ENCODE measurements at places on chromosomes 11 and 22.

DNA sequence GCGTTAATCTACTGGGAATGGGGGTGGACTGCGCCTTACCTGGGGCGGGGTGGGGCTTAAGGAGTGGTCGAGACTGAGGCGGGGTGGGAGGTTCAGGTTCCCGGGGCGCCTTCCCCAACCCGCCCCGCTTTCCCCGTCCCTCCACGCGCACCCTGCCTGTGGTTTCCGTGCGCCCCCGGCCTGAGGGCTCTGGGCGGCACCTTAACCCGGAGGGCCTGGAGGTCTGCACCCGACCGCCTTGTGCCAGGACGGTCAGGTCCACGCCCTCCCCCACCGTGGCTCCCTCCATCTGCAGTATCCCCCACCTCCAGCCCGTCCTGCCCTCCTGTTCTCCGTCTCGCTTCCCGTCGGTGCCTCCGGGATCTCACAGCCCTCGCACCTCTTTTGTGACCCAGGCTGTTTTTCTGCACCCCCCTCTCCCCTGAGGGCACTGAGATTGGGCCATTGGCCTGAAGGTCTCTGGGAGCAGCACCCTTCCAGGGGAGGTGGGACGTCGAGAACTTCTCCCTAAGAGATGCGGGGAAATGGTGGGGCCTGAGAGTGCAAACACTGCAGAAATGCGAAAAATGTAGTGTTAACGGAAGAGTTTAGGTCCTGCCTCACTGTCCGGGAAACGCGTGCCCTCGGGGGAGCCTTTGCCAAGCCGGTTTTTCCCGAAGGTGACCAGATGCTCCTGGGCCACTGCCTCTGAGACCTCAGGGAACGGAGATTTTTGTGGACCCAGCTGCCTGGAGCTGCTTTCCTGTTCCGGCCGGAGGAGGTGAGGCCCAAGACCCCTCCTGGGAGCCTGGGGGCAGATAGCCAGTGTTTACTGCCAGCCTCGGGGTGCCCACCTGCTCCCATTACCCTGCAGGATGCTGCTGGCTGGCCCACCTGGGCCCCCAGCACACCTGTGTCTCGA is 1.2 kb upstream of the ASCL2 start:
- H3K27me3 ChIP-seq, result peaks cover 82% of the 10 kb centered on the region
- no peak overlapping the region for H3K4me3 ChIP-seq
- peaks cover 7% of the 10 kb centered on the region for H3K36me3 ChIP-seq
- no peak overlapping the region for H3K27ac ChIP-seq
- H3K4me1 ChIP-seq, result peaks cover 11% of the 10 kb centered on the region

DNA sequence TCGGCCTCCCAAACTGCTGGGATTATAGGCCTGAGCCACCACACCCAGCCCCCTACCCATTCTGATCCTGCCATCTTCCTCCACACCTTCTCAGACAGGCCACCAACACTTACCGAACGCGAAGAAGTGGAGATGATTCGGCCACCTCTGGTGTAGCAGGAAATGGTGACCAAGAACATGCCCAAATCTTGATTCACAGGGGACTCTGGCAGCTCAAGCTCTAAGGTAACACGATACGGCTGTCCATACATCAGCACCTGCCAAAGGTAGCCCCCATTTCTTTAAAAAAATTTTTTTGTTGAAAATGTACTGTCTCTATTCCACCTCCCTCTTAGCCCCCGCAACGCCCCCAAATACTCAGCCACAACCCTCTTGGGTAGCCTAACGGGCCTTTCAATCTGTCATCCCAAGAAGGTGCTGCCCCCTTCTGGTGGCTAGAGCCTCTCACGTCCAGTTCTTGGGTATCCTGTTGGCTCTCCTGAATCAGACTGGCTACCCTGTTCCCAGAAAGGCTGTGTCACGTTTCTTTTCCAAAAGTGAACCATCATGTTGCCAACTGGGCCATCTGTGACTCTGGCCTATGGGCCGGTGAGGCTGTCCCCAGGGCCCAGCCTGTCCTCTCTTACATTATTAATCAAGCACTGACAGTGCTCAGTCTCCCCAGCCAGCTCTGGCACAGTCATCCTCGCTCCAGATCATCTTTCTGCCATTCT is 5.3 kb upstream of the LRRN4CL start:
- no peak overlapping the region for H3K4me3 ChIP-seq
- peak; percentile 84 for DNase-seq
- peaks cover 13% of the 10 kb centered on the region for H3K4me1 ChIP-seq
- no peaks in the 10 kb centered on the region for H3K27me3 ChIP-seq
- H3K27ac ChIP-seq, result no peak overlapping the region

- H3K27ac ChIP-seq, result no peak overlapping the region
- H3K27me3 ChIP-seq, result no peaks in the 10 kb centered on the region
- H3K36me3 ChIP-seq, result no peaks in the 10 kb centered on the region
These were observed 4749.6 kb upstream of the OR11H1 start for GRCh38 chr22:10778296-10778814.

DNA sequence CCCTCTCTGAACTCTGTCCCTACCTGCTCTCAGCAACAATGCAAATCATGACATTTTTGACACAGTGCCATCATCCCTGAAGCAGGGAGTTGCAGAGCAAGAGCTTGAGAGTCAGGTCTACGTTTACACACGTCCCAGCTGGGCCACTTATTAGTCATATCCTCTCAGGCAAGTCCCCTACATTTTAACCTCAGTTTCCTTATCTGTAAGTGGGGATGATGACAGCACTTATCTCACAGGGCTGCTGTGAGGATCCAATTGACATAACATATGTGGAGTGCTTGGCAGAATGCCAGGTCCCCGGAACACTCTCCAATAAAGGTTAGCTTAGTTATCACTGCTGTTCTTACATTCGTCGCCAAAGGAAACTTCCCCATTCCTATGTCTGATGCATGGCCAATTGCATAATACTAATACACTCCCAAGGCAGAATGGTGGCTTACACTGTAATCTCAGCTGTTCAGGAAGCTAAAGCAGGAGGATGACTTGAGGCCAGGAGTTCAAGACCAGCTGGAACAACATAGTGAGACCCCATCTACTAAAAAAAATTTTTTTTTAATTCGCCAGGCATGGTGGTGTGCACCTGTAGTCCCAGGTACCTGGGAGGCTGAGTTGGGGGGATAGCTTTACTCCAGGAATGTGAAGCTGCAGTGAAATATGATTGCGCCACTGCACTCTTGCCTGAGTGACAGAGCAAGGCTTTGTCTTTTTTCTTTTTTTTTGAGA is 16.6 kb downstream of the ASCC2 start:
- no peaks in the 10 kb centered on the region for H3K4me1 ChIP-seq
- H3K27ac ChIP-seq, result no peak overlapping the region
- no peak overlapping the region for H3K4me3 ChIP-seq
- DNase-seq, result peak; percentile 97

DNA sequence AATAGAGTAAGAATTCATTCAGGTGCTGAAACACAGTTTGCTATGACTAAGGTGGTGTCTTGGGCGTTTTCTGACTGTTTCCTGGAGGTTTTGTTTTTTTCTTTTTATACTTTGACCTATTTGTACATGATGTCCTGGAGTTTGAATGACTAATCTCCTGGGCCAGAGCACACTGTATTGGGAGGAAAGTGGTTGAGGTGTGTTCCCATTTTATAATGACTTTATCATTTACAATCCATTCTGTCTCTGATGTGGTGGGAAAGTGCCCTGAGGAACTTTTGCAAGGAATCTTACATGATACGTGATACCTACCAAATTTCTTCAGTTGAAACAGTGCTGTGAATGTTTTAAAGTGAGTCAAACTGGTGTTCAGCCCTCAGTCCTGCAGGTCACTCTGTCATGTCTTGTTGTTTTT is 80.8 kb downstream of the TNRC6B start:
- no peaks in the 10 kb centered on the region for H3K27me3 ChIP-seq
- DNase-seq, result peak; percentile 50
- peaks cover 38% of the 10 kb centered on the region for H3K36me3 ChIP-seq
- H3K27ac ChIP-seq, result no peak overlapping the region

- DNase-seq, result no peak
- H3K27me3 ChIP-seq, result peaks cover 2% of the 10 kb centered on the region
- no peaks in the 10 kb centered on the region for H3K36me3 ChIP-seq
- no peak overlapping the region for H3K27ac ChIP-seq
- H3K4me1 ChIP-seq, result peaks cover 59% of the 10 kb centered on the region
- H3K4me3 ChIP-seq, result no peak overlapping the region
These were observed 30.9 kb upstream of the GRAMD4 start for GRCh38 chr22:46589141-46589748.

DNA sequence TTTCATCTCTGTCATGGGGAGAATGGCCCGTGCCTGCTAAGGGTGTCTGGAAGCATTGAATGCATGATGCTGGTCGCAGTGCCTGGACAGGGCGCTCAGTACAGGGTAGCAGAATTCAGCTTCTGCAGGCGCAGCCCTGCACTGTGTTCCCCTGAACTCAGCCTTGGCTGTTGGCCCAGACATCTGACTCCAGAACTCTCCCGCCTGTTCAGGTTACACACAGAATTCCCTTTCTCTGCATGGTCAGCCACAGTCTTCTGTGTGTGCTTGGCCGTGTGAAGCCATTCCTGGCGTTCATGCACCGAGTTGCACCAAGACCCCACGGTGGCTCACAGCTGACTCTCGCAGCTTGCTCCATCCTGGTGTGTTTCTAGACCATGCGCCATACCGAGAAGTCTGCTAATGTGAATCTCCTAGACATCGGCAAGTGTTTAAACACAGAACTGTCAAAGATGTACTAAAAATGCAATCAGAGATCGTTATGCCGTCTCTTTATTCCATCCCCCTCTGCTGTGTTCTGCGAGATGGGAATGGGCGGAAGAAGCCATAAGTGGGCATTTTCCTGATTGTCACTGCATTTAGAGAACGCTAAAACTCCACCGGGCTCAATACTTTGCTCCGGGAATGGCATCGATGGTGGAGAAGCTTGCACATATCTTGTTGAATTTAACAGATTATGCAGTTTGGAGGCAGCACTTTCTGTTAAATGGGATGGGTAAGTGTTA is 55.6 kb downstream of the MPPED1 start:
- H3K4me1 ChIP-seq, result no peaks in the 10 kb centered on the region
- no peak for DNase-seq
- H3K27me3 ChIP-seq, result peaks cover 30% of the 10 kb centered on the region

DNA sequence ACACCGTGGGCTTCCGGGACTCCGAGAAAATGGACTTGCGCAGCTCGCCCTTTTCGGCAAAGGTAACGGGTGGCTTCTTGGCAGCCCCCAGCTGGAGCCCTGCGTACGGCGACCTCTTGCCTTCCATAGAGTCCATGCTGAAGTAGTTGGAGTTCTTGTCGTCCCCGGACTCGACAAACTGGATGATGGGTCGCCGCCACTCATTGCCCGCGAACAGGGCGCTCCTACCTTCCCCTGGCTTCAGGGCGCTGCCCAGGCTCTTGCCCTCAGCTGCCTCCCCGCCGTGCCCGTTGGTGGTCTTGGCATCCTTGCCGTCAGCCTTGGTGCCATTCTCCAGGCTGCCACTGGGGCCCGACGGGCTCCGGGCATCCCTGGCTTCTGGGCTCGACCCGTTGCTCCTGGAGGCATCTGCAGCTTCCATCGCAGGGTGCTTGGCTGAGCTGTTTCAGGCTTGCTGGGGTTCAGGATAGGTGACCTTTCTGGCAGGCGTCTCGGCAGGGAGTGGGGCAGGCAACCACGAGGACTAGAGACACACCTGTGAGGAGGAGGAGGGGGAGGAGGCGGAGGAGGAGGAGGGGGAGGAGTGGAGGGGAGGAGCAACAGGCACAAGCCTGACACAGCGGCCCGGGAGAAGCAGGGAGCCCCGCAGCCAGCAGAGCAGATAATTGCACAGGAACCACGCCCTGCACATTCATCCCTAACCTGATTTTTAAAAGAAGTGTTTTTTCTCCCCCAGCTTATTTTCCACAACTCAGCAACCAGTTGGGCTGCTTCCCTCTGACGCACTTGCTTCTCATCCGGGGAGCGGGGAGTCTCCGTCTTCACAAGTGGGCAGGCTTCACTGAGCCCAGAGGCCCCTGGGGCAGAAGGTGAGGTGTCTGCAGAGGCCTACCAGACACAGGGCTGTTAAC is at the start of gene TRIM29:
TRIM29 (minus strand) TSS at position 503 of the 911 bp plus-strand sequence; CDS start at position 421, 82 bp downstream.
- H3K4me1 ChIP-seq, result no peaks in the 10 kb centered on the region
- no peaks in the 10 kb centered on the region for H3K36me3 ChIP-seq
- no peak for DNase-seq
- H3K27me3 ChIP-seq, result peaks cover 33% of the 10 kb centered on the region
- no peak within 1 kb of the TSS for H3K4me3 ChIP-seq

DNA sequence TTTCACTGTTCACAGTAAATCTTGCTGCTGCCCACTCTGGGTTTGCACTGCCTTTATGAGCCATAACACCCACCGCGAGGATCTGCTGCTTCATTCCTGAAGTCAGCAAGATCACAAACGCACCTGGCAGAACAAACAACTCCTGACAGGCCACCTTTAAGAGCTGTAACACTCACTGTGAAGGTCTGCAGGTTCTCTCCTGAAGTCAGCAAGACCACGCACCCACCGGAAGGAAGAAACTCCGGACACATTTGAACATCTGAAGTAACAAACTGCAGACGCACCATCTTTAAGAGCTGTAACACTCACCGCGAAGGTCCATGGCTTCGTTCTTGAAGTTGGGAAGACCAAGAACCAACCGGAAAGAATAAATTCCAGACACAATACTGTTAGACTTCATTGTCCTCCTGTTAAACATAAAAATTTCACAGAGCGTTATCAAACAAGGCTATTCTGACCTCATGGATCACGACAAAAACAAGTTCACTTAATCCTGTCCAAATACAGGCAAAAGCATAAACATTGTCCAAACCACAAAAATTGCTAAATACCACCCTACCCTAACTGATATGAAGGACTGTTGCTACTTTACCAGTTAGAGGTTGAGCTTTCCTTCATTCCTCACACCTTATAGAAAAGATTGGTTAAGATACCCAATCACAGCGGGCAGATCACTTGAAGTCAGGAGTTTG is 3.0 kb upstream of the CCDC117 start:
- no peak overlapping the region for H3K27ac ChIP-seq
- no peak for DNase-seq
- peaks cover 3% of the 10 kb centered on the region for H3K4me1 ChIP-seq
- no peaks in the 10 kb centered on the region for H3K27me3 ChIP-seq
- H3K4me3 ChIP-seq, result no peak overlapping the region
- no peaks in the 10 kb centered on the region for H3K36me3 ChIP-seq

GRCh38 chr11:65493367-65494176 is 5.3 kb upstream of the MALAT1 start:
- H3K36me3 ChIP-seq, result no peaks in the 10 kb centered on the region
- no peaks in the 10 kb centered on the region for H3K27me3 ChIP-seq
- H3K4me3 ChIP-seq, result no peak overlapping the region
- peak; percentile 96 for DNase-seq
- H3K27ac ChIP-seq, result peak overlapping the region; percentile 97
- H3K4me1 ChIP-seq, result peaks cover 50% of the 10 kb centered on the region

GRCh38 chr22:42673898-42674401 is 24.8 kb upstream of the CYB5R3 start:
- peaks cover 6% of the 10 kb centered on the region for H3K4me1 ChIP-seq
- no peaks in the 10 kb centered on the region for H3K27me3 ChIP-seq
- H3K27ac ChIP-seq, result no peak overlapping the region
- no peak overlapping the region for H3K4me3 ChIP-seq
- no peaks in the 10 kb centered on the region for H3K36me3 ChIP-seq
- no peak for DNase-seq
